Ascending aorta (tissue), 2 donors: ENCODE measurements at places on chromosomes 4 and X.

GRCh38 chr4:55742655-55743202 is 76.9 kb upstream of the EXOC1L start:
- no peak for DNase-seq

- no peak for DNase-seq
Observed at GRCh38 chr4:145957302-145957701, 18.7 kb upstream of the ZNF827 start.

DNA sequence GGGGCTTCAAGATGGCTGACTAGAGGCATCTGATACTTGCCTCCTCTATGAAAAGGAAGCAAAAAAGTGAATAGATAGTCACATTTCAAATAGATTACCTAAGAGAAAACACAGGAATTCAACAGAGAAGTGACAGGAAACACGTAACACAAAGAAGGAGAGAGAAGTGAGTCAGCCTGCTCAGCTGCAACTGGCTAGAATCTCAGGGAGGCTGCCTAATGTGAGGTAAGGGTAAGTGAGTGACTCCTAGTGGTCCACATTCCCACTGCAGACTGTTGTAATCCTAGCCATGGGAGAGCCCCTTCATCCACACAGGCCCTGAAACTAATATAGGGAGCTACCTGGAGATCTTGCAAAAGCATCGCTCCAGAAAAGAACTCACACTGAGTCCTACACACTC is 179.2 kb downstream of the SLC7A11 start:
- no peak for DNase-seq

DNA sequence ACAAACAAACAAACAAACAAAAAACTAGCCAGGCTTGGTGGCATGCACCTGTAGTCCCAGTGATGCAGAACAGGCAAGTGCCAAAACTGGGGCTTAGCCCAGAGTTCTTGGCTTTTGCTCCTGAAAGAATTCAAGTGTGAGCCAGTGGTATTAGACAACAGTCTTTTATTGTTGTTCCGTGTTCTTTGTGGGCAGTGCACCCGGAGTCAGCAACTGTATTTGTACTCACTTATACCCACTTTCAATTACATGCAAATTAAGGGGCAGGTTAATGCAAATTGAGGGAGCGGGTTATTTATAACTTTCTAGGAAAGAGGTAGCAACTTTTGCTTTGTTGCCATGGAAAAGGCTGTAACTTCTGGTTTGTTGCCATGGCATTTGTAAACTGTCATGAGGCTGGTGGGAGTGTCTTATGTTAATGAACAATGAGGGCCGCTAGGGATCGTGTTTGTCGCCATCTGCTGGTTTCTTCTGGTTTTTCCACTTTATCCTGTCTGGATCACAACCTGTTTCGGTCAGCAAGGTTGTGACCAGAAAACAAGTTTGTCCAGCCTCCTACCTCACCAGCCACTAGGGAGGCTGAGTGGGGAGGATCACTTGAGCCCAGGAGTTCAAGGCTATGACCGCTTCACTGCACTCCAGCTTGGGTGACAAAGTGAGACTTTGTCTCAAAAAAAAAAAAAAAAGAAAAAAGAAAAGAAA is 88.8 kb upstream of the ESX1 start:
- DNase-seq, result no peak

DNA sequence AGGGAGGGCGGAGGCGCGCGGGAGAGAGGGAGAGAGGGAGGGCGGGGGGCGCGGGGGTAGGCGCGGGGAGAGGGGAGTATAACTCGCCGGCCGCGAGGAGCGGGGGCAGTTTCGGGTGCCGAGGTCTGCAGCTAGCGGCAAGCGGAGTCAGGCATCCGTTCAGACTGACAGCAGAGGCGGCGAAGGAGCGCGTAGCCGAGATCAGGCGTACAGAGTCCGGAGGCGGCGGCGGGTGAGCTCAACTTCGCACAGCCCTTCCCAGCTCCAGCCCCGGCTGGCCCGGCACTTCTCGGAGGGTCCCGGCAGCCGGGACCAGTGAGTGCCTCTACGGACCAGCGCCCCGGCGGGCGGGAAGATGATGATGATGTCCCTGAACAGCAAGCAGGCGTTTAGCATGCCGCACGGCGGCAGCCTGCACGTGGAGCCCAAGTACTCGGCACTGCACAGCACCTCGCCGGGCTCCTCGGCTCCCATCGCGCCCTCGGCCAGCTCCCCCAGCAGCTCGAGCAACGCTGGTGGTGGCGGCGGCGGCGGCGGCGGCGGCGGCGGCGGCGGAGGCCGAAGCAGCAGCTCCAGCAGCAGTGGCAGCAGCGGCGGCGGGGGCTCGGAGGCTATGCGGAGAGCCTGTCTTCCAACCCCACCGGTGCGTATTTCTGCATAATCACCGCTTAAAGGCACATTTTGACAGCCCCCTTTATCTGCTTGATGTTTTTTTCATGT is at the start of gene POU4F2:
Gene POU4F2, plus strand, starts transcription at position 108 of the 720 bp plus-strand sequence. Its CDS starts 248 bp downstream, at position 356.
- DNase-seq, result no peak

DNA sequence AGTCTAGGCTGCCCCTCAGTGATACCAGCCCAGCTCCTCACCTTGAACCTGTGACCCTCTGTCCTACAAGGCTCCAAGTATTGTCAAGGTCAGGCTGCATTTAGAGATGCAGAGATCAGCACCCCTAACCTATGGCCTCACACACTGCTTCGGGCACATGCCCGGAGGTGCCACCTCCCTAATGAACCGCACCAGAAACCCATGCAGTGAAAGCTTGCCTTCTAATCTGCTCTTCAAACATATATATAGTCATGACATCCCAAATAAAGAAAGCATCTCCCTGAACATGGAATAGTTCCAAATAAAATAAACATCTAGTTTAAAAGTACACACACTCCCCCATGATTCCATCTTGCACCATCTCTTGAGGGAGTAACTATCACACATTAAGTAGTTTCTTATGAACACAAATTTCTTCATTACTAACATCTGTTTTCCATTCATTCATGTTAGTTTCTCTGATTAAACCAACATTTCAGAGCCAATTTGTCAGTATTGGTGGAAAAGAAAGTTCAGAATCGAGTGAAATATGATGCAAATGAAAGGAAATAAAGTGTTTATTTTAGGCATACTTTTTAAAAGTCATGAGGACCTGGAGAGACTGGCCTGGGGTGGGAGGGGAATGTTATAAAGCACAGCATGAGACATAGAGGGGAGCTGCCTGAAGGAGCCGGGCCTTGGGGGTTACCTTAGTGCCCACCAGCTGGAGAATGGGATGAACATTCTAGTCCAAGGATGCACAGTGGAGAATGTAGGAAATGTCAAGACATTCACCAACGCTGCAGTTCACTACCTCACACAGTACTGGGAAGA is 19.2 kb downstream of the CC2D2A start:
- DNase-seq, result no peak

DNA sequence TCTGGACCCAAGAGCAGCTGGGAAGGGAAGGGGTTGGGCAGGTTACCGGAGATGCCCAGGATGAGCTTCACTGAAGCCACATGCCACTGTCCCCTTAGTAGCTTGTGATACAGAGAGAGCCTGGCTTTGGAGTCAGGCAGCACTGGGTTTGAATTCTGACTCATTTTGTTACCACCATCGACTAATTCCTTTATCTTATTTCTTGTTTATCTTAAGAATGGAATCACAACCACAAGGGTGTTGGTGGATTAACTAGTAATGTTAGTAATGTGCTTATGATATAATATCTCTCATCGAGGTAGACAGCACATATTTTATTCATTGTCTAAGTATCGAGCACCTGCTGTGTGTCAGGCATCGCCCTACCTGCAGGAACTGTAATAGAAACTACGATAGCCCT is 17.7 kb upstream of the STX18 start:
- no peak for DNase-seq

DNA sequence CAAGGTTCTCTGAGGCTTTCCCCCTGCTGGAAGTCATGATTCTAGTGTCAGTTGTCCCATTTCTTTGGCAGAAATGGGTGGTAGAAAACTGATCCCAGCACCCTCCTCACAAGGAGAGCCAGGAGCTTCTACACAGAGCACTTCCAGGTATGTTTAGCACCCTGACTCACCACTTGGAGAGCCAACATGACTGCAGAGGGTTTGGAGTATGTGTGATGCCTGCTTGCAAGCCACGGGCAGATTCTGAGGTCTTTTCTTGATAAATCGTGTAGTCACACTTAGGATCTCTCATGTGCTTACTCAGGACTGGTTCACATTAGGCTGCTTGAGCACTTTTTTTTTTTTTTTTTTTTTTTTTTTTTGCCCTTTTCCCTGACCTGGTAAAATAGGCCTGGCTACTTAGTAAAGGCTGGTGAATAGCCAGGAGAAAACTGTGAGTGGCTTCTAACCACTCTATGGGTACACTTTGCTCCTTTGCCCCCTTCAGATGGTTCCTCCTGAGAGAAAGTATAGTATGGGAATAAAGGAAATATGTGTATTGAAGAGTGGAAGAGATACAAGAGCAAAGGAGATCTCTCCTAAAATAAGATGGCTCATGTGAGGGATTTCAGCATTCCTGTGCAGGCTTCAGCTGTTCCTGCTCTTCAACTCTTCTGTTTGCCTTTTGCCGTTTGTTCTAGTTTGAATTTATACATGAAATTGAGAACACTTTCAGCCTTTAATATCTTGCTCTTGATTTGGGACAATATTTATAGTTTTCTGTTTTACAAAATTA is 103.6 kb downstream of the EMCN start:
- no peak for DNase-seq

DNA sequence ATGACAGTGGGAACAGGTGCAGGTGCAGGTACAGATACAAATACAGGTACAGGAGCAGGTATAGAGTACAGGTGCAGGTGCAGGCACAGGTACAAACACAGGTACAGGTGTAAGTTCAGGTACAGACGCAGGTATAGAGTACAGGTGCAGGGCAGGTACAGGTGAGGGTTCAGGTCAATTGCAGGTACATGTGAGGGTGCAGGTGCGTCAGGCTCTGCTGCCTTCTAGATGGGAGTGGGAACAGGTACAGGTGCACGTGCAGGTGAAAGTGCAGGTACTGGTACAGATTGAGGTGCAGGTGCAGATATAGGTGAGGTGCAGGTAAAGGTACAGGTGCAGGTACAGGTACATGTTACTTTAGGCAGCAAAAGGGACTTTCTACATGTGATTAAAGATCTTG is 85.7 kb downstream of the CRLF2 start:
- no peak for DNase-seq

DNA sequence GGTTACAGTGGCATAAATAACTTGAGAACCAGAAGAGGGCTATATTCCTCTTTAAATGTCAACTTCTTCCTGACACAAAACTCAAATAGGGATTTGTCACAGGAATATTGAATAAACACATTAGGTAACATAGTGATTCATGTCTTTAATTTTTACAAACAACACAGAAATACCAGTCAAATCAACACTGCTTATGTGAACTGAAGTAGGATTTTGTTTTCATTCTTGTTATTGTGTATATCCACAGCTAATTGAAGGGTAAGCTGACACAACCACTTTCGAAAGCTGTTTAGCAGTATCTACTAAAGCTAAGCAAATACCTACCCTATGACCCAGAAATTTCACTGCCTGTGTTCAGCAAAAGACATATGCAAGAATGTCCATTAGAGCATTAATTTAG is 120.4 kb upstream of the EOLA2 start:
- no peak for DNase-seq

DNA sequence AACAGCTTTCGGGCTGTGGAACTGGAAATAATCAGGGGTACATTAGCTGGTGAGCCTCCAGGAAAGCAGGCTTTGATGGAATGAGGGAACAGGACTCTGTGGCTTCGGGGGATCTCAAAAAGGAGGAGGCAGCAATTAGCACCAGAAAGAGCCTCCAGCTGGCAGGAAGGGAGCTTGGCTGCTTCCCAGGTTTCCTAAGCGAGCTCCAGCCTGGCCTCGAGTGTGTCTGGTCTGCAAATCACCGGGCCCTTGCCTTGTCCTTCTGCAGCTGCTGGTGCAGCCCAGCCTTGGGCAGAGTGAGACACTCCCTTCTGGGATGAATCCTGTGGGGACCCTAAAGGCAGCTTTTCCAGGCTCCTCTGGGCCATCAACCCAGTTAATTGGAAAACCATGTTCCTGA is 10.7 kb upstream of the PDHA1 start:
- DNase-seq, result no peak

DNA sequence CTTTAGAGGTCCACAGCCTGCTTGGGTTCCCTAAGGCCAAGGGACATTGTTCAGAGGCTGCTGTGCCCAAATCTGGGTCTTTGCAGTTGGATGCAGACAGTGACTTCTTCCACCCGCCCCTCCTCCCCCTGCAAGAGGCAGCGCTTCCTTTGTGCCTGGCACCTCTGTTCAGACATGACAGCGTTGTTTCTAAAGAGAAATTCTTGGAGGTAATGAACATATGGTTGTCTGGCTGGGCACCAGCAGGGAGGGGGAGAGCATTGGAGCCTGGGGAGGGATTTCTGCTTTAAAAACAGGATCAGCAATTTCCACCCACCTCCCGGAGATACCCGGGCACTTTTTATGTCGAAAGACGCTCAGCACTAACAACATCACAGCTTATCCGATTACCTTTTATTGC is 51.5 kb downstream of the PSAPL1 start:
- DNase-seq, result no peak

GRCh38 chr4:5079581-5079980 is 28.3 kb downstream of the STK32B start:
- DNase-seq, result no peak

DNA sequence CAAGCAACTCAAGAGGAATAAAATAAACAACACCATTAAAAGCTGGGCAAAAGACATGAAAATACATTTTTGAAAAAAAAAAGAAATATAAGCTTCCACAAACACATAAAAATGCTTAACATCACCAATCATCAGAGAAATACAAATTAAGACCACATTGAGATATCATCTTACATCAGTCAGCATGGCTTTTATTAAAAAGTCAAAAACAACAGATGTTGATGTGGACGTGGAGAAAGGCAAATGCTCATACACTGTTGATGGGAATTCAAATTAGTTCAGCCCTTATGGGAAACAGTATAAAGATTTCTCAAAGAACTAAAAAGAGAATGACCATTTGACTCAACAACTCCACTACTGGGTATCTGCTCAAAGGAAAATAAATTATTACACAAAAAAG is 59.6 kb downstream of the STK32B start:
- no peak for DNase-seq

GRCh38 chrX:54865208-54865607 is 55.4 kb upstream of the TRO start:
- no peak for DNase-seq

GRCh38 chr4:120819805-120820437 is 102.6 kb downstream of the PRDM5 start:
- DNase-seq, result no peak

DNA sequence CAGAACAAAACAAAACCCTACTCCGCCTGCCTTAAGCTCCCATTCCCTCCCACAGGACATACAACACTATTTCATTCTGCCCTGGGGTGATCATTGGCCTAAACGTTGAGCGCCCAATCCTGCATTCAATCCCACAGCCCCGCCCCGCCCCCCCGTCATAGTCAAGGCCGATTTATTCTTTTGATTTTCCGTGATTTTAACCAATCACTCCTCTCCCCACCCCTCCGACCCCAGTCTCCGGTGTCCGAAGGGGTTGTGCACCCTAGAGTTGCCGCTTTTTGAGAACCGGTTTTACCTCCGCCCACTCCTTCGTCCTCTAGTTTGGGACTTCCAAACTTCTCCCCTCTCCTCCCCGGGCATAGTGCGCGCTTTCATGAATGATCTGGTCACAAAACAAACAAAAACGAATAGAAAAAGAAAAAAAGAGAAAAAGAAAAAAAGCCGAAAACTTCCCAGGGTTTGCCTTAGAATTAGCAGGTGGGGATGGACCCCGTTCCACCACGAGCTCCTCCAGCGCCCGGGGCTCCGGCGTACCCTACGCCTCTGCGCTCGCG is 446 bp upstream of the UBE2A start:
- peak; percentile 73 for DNase-seq
